DMS79 (cell line): ENCODE measurements at places on chromosomes 3 and 15.
A peak's percentile ranks its signal among the peaks of the same experiment; 100 is the strongest.

DNA sequence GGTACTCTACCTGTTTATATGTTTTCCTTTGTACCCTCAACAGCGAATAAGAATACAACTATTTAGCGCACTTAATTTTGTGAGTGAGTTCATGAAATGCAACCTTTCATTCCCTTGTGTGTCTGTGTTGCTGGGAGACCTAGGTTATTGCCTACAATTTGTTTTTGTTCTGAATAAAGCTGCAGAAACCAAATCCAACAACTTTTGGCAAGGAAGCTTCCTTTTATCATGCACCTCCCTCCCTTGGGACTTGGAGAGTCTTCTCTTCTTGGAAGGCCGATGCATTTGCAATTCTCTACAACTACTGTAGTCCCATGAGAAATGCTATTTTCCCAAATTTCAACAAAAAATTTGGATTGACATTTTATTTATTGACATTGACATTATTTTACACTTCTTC is 1002.4 kb upstream of the CADM2 start:
- DNase-seq = no peak

DNA sequence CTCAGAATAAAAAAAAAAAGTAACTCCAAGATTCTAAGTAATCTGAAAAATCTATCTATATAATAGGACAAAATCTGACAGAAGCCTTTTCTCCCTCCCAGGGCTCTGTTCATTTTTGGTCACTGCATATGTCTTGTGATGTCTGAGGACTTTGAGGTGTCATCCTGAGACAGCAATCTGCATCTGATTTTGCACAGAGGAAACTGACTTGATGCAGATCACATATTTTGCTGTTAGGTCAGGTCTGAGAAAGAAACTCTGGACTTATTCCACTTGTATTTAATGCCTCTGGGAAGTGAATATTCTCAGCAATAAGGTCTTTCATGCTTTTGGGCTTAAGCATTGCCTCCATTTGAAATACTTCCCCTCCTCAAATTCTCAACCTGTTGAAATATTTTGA is 295.2 kb upstream of the THBS1 start:
- DNase-seq = no peak

DNA sequence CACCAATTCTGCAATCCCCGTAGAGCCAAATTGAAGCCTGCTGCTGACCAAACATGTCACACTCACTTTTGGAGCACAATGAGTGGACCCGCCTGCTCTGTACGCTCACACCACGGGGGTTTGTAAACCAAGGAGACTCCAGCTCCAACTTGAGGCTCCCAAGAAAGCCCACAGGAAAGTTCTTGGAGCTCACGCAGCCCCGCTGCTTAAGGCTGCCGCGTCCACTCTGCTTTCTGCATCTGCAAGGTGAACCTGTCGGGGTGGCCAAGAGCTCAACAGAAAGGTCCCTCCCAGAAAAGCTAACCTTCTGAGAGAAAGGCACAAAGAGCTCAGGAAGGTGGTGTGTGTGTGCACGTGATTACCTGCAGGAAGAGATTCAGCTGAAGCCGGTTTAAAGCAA is 94.9 kb downstream of the PCSK6 start:
- DNase-seq = no peak

GRCh38 chr3:15262021-15262420 is 56.0 kb downstream of the CAPN7 start:
- DNase-seq = no peak

DNA sequence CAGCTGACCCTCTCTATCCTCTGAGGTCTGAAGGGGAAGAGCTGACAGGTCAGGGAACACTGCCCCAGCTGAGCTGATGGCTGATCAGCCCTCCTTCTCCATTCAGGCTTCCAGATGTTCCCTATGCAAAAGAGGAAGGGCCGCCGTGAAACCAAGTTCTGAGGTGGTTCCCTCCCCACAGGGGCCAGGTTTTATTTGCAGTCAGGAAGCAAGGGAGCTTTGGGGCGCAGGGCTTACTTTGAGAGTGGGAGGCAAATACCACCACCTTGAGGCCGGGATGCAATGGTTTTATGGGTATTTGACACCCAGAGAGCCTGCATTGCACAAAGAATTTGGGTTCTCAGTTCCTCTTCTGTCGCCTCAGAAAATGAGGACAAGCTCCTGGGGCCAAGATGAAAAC is 186.9 kb downstream of the ARRDC4 start:
- DNase-seq = no peak

DNA sequence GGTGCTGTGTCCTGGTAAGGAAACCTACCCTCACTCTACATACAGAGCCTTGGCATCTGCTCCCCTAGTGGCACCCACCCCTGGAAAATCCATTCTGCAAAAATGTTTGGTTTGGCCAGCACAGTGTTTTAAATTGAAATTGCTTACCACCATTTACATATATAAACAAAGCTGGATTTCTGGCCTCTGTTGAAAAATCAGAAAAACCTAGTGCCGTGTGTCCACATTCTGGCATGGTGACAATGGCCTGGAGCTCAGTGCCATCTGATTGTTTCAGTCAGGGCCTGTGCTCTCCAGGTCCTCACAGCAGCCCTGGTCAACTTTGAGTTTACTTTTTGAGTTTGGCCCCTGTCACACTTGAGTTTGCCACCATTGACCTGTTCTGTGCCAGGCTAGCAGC is 2.9 kb upstream of the IL17RC start:
- no peak for DNase-seq

GRCh38 chr3:50256978-50257890 is 11.7 kb upstream of the SEMA3B start:
- DNase-seq = no peak

DNA sequence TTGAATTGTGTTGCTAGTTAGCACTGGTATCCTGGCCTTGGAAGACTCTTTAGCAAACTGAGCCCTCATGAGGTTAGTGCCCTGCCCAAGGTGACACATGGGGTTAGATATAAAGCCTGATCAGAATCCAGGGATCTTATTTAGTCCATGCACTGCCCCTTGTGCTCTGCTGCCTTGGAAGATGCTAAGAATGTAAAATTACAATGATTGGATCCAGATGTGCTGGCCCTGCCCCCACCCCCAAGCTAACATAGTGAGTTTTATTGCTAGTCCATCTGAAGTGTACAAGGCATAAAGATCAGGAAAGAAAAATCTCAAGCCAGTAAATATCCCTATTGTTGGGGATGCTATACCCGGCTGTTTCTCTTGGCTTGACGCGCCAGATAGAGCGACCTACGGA is 248.1 kb upstream of the C2CD4B start:
- no peak for DNase-seq

- no peak for DNase-seq
Measured at GRCh38 chr15:95600367-95600766, 730.1 kb upstream of the NR2F2 start.

DNA sequence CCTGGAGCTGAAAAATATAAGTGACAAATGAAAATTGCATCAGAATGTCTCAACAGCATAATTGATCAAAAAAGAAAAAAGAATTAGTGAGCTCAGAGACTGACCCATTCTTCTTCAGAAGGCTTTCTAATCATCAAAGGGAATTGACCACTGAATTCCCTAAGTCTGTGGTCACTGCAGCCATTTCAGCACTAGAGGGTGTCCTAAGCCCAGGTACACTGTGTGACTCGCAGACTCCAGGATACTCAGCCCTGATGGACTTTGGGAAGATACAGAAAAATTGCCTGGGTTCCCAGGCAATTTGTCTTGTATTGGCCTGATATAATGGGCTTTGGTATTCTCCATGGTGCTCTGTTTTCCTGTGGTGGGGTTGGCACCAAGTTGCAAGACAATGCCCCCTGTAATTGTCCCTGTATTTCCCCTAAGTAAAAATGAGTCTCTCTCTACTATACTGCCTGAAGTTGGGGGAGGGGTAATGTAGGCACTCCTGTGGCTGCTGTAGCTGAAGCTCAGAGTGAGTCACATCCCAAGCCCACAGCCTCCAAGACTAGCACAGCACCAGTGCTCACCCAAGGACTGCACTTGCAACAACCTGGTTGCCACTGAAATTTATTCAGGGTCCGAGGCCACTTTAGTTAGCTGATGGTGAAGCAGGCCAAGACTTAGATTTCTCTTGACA is 256.0 kb upstream of the STAC start:
- DNase-seq = no peak

DNA sequence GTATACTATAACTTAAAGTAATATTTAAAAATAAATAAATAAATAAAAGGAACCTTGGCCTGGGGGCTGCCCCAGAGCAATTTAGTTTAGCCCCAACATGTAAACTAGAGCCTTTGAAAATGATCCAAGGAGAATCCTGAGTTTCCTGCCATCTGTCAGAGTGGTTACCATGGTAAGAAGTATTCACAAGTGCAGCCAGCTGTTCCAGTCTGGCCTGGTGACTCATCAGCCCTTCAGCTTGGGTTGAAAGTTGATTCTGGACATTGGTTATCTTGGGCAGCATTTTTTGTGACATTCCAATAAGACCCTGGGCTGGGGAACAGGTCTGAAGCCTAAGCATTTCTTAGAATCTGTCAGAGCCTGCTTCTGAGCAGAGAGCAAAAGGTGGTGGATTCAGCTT is 72.7 kb upstream of the LRTM1 start:
- peak; percentile 3 for DNase-seq

DNA sequence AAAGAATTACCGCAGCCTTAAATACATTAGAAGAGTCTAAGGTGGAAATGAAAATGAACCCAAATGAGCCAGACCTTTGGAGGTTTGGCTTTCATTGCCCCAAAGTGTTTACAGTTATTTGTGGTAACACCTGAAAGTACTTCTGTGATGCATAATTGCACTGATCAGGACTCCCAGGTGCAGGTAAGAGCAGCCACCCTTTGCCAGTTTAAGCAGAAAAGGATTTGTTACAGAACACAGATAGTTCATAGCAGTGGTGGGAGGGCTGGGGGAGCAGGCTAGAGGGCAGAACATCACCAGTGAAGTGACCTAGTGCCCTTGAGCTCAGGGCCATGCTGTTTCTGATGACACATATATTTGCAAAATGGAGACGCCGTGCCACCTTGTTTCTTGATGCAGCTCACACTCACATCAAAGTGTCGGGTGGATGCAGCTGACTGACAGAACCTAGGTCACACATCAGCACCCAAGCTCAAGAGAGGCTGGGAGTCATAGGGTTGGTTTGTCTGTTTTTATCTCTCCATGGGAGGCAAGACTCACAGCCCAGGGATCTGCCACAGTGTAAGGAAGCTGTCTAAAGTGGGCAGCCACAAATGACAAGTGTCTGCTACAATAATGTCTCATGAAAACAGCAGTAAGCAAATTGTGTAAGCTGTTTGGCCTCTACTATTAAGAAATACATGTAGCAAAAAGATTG is 49.1 kb downstream of the NEK11 start:
- no peak for DNase-seq

DNA sequence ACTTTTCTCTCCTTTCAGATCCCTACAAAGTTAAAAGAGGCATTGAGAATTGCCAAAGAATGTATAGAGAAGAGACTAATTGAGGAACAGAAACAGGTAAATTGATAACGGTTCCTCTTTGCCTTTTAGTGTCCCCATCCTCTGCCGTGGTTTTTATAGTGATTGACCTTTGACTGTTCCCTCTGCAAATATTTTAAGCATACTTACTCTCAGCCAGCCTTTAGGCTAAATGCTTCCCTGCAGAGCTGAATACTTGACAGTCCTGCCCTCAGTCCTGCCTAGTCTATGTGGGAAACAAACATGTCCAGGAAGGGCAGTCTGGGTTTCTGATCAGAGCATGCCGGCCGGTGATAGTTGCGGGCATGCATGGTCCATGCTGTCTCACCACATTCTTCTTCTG is 24.7 kb downstream of the PDHB start:
- DNase-seq = no peak
